T-helper 2 cell treated with Interferon-gamma antibody and Interleukin-4, amounts not matched to agents 100 ng/mL and 5 ng/mL, for 36 hours (primary cell): ENCODE measurements at places on chromosomes 12 and 14. TPM values are rescaled to one million over a fixed set of nuclear protein-coding genes. Genes with fewer than 3 reads are reported as not detected.

Gene PPP2R5C
- 237 and 240 TPM in 2 replicates for total RNA-seq

Gene NANOG
- total RNA-seq = not detected in 2 replicates

Gene GPR68
- 36.1 and 36.4 TPM in 2 replicates for total RNA-seq

Gene KIF5A
- total RNA-seq = 1.3 and 1.6 TPM in 2 replicates
